Activated B cell treated with CpG ODN at 0.5 μM for 24 hours (primary cell): ENCODE measurements at places on chromosomes 2 and 18.

DNA sequence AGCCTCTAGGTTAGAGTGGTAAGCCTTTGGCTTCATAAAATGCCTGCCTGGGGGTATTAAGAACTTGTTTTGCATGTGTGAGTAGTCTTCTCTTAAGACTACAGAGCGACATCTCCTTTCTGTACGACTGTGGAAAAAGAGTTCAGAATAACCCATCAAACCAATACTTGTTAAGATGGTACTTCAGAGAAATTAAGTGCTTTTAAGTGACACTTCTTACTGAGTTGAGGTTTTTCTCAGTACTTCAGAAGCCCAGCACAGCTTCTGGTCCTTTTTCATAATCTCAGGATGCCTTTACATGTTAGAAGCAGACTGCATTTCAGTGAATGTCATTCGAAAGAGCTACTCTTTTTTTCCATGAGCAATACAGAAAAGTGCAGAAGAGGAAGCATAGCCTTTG, 10.8 kb downstream of the XRCC5 start:
- DNase-seq = no peak

GRCh38 chr18:7545734-7546133, 21.4 kb upstream of the PTPRM start:
- no peak for DNase-seq

- no peak for DNase-seq
These were observed 593.9 kb downstream of the NYAP2 start for GRCh38 chr2:225993430-225993829.

DNA sequence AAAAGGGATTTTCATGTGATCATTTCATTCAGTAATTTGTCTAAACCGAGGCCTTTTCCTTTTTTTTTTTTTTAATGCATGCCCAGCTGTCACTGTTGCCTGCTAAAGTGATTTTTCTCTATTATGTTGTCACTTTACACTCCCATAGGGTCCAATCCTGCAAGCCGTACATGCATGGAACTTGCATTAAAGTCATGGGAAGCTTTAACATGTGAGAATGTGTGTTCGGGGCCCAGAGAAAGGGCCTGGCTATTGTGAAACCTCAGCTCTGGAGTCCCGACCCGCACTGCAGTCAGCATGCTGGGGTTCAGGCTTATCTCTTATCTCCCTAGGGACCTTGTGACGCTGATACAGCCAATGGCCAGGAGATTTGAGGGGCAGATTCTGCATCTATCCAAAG, 474.6 kb downstream of the SLC4A3 start:
- no peak for DNase-seq

DNA sequence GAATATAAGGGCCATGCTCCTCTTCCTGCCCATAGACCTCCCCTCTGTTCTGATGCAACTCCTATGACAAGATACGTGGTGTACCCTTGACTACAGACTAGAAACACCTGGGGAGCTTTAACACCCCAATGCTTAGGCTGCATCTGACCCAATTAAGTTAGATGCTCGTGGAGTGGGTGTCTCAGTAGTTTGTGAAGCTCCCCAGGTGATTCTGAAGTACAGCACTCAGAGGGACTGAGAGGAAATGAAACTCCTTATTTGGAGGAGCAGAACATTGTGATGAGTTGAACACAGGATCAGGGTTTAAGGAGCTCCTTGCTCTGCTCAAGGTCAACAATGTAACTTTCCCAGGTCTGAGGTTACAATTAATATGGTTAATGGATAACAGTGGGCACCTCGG, 80.3 kb upstream of the TTC39C start:
- no peak for DNase-seq

- DNase-seq = no peak
These were observed 484.6 kb downstream of the SATB2 start for GRCh38 chr2:198973181-198973580.

GRCh38 chr2:112850588-112850987, 14.0 kb upstream of the IL1B start:
- DNase-seq = no peak
